ENCODE measurements at places on chromosomes 12 and 14.

DNA sequence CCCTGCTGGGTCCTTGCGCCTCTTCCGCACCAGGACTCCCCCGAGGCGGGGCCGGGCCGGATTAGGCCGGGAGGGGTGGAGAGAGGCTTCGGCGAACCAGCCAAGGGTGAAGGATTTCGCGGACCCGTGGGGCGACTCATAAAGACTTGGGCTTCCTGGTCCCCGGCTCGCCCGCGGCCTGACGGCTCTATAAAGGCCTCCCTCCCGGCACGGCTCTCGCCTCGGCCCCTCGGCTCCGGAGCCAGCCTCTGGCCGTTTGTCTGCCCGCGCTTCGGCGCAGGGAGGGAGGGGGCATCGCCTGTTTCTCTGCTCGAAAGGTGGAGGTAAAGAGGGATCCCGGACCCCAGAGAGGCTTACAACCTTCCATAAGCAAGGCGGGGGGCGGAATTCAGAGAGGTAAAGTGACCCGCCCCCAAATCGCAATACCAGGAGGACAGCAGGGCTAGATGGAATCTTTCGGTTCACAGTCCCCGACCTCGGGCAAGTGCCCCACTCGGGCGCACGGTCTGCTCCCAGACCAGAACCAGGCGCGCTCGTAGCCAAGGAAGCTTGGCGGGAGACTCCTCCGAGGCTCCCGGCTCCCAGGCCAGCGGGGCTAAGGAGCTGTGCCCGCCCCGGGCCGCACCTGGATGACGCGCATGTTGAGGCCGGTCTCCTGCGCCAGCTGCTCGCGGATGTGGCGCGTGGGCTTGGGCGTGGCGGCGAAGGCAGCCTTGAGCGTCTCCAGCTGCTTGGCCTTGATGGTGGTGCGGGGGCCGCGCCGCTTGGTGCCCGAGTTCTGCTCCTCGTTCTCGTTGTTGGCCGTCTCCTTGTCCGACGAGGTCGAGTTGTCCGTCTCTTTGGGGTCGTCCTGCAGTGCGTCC lies 3.9 kb downstream of the LHX5 start:
- no peak for DNase-seq

DNA sequence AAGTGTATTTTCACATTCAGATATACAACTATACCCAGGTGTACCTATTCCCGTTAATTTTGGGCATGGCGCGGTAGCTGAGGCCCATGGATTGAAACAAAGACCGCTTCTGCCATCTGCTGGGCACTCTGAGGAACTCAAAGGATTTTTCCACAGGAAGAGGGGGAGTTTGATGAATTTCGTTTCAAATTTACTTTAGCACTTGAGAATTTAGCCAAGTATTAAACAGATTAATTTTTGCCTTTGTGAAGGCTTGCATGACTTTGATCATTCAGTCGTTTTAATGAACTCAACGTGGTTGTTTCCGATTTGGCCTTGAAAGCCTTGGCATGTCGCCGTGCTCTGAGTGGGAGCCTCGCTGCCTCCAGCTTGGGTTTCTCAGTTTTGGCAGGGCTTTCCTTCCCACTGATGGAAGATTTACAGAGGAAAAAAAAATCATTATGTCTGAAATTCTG lies 153.2 kb upstream of the DDHD1 start:
- DNase-seq, result peak; percentile 8

- DNase-seq, result no peak
These were observed 4.3 kb downstream of the PPP1R1A start for GRCh38 chr12:54584128-54584527.

GRCh38 chr12:28958553-28959195 lies 190.4 kb upstream of the FAR2 start:
- DNase-seq, result no peak

- no peak for DNase-seq
These were observed 57.6 kb downstream of the LMNTD1 start for GRCh38 chr12:25495331-25496097.

DNA sequence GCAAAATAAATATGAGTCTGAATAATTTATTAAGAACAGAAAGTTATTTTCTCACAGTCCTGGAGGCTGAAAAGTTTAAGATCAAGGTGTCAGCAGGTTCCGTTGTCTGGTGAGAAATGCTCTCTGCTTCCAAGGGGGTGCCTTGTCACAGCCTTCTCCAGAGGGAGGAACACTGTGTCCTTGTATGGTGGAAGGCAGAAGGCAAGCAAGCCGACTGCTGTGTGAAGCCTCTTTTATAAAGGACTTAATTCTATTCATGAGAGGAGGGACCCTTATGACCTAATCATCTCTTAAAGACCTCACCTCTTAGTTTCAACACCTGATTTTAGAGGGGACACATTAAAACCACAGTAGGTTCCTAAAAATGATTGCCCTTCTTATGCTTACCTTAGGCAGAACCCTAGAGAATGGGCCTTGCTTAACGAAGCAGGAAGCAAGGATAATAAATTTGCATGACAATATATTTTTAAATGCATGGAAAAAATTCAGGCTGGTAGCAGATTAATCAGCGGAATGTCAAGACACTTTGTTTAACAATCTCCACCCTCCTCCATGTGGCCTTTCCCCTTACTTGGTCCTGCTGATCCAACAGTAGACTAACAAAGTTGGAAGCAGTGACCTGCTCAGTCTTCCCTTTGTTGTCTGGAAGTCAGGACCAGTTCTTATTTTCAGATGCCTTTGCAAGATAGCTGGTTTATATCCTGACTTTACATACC lies 154.9 kb downstream of the DYRK2 start:
- no peak for DNase-seq

GRCh38 chr12:117072736-117073490 lies 26.3 kb downstream of the TESC start:
- DNase-seq, result no peak

DNA sequence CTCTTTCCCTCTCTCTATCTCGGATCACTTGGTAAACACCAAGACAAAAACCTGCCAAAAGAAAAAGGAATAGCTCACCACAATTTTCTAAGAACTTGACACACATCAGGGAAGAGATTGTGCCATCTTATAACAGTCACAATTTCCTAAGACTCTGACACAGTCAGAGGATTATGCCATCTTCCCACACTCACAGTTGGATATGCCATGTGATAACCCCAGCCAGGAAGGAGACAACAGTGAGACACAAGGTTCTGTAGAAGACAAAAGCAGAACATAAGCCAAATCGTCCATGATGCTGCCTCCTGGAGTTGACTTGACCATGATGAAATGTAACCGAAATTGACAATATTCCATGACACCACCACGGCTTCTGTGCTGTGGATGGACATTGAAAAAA lies 2.8 kb upstream of the CLEC9A start:
- DNase-seq, result no peak

DNA sequence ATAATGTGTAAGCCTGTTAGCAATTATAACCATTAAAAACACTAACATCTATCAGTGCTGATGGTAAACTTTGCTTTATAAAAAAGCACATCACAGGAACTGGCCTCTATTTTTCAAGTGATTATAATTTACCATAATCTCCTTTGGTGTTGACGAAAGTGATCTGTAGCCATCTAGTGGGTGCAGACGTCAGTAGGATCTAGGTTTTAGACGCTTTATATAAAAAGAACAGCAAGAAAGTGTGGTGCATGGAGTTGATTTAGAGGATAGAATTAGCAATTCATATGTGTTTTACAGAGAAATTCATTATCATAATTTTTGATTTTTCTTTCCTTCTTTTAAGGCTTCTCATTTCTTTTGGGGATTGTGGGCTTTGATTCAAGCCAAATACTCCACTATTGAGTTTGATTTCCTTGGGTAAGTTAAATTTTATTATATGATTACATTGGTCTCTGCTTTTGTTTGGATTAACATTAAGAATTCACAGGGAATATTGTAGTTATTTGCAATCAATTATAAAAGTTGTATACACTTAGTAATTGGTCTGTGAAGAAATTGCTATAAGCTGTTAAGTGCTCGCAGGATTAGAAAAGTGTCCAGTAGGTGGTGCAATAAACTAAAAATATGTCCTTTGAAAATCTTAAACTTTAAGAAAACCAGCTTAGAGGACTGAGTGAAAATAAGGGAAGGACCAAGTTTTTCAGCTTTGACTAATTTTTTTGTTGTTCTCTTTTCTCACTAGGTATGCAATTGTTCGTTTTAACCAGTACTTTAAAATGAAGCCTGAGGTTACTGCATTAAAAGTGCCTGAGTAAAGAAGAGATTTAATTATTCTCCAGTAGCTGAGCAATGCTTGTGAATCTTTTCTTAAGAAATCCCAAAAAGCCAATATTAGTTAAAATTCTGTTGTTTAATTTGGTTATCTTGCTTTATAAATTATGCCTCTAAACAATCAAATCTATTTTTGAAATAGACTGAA lies 59.5 kb downstream of the ETNK1 start:
- DNase-seq, result no peak

DNA sequence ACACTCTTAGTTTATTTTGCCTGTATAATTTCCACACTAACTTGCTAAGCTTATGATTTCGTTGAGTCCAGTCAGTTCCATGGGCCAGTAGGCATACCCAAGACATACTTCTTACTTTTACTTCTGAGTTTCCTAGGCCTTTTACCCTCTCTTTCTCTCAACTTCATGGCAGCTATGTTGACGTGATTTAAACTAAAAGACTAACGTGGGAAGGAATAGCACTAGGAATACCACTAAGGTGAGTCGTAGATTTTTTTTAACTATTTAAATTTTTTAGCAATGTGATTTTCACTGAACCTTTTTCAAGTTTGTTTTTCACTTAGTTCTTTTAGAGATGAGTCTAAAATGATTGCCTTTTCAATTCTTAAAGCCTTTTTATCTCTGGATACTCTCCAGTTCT lies 793.5 kb upstream of the NOVA1 start:
- no peak for DNase-seq

- DNase-seq, result no peak
These were observed 143.4 kb upstream of the C14orf180 start for GRCh38 chr14:104436047-104436591.

- no peak for DNase-seq
These were observed 34.0 kb downstream of the ERO1A start for GRCh38 chr14:52661314-52661713.

DNA sequence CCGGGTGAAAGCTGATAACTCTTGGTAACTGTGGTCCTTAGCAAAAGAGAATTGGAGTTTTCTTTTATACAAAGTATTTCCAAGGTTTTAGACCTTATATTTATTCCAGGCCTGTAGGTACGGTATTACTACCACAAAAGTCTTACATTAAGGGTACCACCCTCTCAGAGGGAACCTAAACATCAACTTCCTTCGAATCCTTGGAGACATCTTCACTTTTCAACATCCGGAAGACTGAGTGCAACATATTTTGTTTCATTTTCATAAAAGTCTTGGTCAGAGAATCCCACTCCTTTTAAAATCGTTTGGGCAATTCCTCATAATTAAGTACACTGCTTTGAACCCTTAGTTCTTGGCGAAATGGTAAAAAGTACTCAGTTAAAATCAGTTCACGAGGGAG lies 1.2 kb downstream of the CNOT2 start:
- DNase-seq, result no peak

- no peak for DNase-seq
These were observed 923.0 kb upstream of the TMEM132C start for GRCh38 chr12:127343940-127344339.

- DNase-seq, result no peak
These were observed 124.7 kb upstream of the FGD4 start for GRCh38 chr12:32274665-32275064.

- no peak for DNase-seq
These were observed 93.5 kb upstream of the CEP83 start for GRCh38 chr12:94553130-94553519.

GRCh38 chr12:6330192-6330591 lies 11.7 kb downstream of the TNFRSF1A start:
- DNase-seq, result no peak

GRCh38 chr12:25502118-25502517 lies 51.0 kb downstream of the LMNTD1 start:
- no peak for DNase-seq

- no peak for DNase-seq
These were observed 11.9 kb downstream of the SRP54 start for GRCh38 chr14:34994668-34995067.

DNA sequence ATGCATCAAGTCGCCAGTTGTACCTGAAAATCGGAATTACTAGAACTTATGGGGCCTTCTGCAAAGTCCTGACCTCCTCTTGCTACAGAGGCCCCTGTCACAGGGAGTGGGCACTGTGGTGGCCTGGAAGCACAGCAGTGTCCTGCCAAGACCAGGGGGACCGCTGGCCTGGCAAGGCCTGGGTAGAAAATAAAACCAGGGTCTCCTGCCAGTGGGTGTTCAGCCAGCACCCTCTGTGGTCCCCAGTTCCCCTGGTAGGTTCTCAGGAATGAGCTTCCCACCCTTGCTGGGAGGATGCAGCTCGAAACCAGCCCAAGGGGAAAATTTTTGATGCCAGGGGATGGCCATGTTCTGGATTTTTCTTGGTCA lies 43.9 kb downstream of the RIN3 start:
- no peak for DNase-seq

DNA sequence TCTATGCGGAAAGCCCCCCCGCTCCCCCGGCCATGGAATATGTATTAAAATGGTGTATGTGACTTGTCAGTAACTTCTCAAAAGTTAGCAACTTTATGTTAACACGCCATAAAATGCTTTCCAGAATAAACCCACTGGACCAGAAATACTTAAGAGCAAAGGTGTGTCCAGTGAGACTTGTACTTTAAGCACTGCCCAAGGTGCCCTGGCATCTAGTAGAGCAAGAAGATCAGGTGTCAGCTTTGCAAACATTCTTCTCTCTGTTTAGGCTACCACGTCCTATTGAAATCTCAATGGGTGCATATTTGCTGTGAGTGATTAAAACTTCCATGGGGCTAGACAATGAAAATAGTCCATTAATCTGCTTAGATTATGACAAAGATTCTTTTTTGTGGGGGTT lies 201.2 kb downstream of the ESR2 start:
- DNase-seq, result no peak

- no peak for DNase-seq
These were observed 140.4 kb downstream of the CNTN1 start for GRCh38 chr12:40832668-40833067.

DNA sequence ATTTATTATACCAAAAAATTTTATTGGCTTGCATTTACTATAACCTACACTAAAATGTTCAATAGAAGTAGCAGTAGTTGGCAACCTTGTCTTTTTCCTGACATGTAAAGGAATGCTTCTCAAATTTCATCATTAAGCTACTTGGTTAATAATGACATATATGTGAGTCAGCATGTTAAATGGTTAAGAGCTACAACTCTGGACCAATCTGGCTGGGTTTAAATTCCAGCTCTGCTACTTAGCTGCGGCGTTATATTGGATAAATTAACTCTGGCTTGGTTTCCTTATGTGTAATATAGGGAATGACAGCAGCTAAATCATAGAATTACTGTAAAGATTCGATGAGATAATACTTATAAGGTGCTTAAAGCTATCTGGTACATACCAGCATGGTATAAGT lies 53.7 kb upstream of the OTOGL start:
- no peak for DNase-seq

GRCh38 chr14:62824086-62824485 lies 221.2 kb downstream of the KCNH5 start:
- no peak for DNase-seq

- DNase-seq, result no peak
These were observed 37.7 kb upstream of the FOXJ2 start for GRCh38 chr12:7994731-7995205.

Measured in T-helper 2 cell (primary cell).